CD8-positive, alpha-beta T cell (primary cell): ENCODE measurements at places on chromosomes 1 and 21.

DNA sequence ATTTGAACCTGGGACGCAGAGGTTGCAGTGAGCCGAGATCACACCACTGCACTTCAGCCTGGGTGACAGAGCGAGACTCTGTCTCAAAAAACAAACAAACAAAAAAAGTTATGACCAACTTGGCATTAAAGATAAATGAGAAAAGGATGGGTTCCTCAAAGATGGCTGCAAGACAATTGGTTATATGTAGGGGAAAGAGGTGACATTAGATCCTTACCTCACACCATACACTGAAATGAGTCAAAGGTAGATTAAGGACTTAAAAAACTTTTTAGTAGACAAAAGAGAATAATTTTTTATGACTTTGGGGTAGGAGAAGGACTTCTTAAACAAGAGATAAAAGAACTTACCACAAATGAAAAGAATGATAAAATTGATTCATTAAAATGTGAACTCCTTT lies 74.5 kb downstream of the SYF2 start:
- DNase-seq, result no peak

DNA sequence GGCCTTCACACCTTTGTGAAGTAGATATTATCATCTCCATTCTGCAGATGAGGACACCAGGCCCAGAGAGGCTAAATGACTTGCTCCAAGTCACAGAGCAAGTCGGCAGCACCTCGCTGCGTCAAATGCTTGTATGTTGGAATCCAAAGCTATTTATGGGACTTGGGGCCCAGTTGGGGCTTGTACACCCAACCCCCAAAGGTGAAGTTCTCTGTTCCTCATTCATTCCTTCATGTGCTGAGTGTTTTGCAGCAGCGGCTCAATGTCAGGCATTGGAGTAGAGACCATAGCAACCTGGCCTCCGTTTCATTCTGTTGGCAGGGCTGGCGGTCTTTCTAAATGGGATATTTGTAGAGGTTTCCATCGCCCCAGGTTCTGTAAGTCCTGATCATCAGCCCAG lies 113.4 kb upstream of the SLC25A33 start:
- no peak for DNase-seq

DNA sequence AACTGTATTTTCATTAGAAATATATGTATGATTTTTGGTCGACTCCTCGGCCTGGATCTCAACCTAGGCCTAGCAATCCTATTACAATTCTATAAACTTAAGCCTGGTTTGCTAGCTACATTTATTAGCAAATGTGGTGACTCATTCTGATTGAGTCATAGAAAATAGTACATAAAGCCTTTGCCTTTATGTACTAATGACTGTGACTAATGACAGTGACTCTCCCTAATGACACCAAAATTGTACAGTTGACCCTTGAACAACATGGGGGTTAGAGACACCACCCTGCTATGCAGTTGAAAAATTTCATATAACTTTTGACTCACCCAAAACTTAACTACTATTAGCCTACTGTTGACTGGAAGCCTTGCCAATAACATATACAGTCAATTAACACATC lies 78.9 kb downstream of the CLEC20A start:
- no peak for DNase-seq

- DNase-seq, result no peak
Measured at GRCh38 chr1:154746622-154747299, 123.3 kb downstream of the KCNN3 start.

- no peak for DNase-seq
Measured at GRCh38 chr21:31310750-31311149, 33.3 kb downstream of the TIAM1 start.
